ENCODE measurements at places on chromosomes 4 and X. TPM values are rescaled to one million over a fixed set of nuclear protein-coding genes. Genes with fewer than 3 reads are reported as not detected.

GRCh38 chr4:56544573-56545131 is 39.1 kb downstream of the ARL9 start:
- peak; percentile 85 for DNase-seq

Gene FUNDC1
- total RNA-seq: 11.6 TPM

DNA sequence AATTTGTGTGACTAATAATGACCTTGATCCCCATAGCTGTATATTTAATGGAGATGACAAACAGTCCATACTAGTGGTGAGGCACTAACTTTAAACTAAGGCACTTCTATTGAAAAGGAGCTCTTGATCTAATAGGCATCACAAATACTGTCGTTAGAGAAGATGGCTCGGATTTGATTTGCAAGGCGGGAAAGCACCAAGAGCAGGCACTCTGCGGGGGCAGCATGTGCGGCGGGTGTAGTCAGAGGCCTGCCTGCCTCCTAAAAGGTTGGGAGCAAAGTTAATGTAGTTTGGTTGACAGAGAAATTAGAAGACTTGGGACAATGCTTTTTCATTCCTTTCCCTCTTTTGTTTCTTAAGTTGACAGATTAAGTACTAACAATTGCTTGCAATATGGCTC is 278.8 kb downstream of the CFAP299 start:
- DNase-seq: no peak

Gene DGKK
- total RNA-seq: not detected

GRCh38 chr4:155578219-155578618 is 88.4 kb upstream of the GUCY1A1 start:
- DNase-seq: no peak

Gene ETNPPL
- total RNA-seq: not detected

DNA sequence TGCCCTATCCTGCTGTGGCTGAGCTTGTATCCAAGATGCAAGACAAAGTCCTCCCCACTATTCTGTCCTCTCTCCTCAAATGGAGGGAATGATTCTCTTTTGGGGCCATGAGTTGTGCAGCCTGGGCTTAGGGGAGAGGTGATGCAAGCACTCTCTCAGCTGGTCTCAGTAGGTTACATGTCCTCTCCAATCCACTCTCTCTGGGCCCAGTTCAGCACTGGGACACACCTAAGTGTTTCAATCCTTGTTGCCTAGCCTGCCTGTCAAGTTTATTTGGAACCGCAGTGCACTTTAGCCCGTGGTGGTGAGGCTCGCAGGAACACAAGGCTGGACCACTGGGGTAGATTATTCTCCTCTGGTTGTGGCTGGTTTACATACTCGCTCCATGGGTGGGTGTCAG is 23.8 kb upstream of the TMPRSS11D start:
- DNase-seq: no peak

Gene LUZP4
- not detected for total RNA-seq

- DNase-seq: peak; percentile 73
These were observed 85.5 kb downstream of the STARD8 start for GRCh38 chrX:68732906-68733493.

DNA sequence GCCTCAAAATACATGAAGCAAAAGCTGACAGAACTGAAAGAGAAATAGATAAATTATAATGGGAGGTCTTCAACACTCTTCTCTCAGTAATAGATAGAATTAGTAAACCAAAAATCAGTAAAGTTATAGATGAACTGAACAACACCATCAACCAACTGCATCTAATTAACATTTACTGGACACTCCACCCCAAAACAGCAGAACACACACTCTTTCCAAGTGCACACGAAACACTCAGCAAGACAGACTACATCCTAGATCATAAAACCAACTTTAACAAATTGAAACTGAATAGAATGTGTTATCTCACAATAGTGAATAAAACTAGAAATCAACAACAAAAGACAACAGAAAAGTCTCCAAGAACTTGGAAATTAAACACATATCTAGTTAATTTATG is 25.1 kb upstream of the TCEAL4 start:
- no peak for DNase-seq

Gene ASB5
- total RNA-seq: not detected

GRCh38 chrX:11558972-11559371 is 106.7 kb downstream of the ARHGAP6 start:
- peak; percentile 58 for DNase-seq

Gene CLDN22
- total RNA-seq: not detected

Gene GABRA4
- not detected for total RNA-seq

Gene ADH5
- 114 TPM for total RNA-seq

Gene EPHA5
- total RNA-seq: not detected

- DNase-seq: no peak
These were observed 346.6 kb downstream of the FBXO8 start for GRCh38 chr4:173936861-173937260.

- DNase-seq: no peak
These were observed 317.9 kb downstream of the OPHN1 start for GRCh38 chrX:68115371-68115770.

- no peak for DNase-seq
These were observed 196.8 kb downstream of the AFAP1 start for GRCh38 chr4:7742807-7743280.

Gene TRIM61
- 1.1 TPM for total RNA-seq

Gene FRMD7
- not detected for total RNA-seq

Gene CT45A1
- not detected for total RNA-seq

GRCh38 chrX:39859991-39860861 is 237.5 kb downstream of the BCOR start:
- peak; percentile 94 for DNase-seq

Gene FRMPD3
- total RNA-seq: not detected
